ENCODE measurements at places on chromosomes 3 and 15.

- no peak for DNase-seq
Observed at GRCh38 chr3:33751336-33751735, 33.3 kb upstream of the CLASP2 start.

DNA sequence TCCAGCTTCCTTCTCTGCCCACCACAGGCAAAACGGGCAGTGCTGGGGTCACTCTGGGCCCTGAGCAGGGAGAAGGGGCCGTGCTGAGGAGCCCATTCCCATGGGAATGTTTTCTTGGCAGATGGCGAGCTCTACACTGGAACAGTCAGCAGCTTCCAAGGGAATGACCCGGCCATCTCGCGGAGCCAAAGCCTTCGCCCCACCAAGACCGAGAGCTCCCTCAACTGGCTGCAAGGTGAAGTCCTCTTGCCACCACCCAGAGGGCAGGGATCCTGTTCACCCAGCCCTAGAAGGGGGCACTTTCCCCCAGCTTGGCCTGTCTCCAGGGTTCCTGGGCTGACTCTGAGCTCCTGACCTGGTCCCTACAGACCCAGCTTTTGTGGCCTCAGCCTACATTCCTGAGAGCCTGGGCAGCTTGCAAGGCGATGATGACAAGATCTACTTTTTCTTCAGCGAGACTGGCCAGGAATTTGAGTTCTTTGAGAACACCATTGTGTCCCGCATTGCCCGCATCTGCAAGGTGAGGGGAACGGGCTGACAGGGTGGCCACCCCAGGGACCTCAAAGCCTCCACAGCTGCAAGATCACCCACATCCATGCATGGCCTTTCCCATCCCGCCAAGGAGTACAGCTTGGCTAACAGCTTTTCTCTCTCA, 12.4 kb downstream of the CIB1 start:
- DNase-seq = peak; percentile 68

- no peak for DNase-seq
Observed at GRCh38 chr3:187498211-187498724, 130.1 kb downstream of the RTP4 start.

DNA sequence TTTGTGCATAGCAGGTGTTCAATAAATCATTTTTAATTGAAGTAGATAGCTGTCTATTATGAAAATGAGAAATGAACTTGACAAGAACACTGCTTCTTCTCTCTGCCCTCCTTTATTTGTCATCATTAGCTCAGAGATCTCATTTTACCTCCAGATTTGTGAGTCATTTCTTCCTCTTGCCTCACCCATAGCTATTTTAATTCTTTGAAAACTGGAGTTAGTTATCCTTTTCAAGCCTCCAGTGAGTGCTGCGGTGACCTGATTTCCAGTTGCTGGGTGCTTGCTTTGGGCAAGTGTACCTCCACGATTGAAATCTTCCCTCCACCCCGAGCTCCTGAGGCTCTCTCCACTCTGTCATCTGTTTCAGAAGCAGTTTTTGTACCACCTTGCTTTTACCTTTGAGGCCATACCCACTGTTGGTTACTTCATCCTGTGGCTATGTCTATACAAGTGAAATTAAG, 114.6 kb downstream of the NFKBIZ start:
- DNase-seq = no peak

DNA sequence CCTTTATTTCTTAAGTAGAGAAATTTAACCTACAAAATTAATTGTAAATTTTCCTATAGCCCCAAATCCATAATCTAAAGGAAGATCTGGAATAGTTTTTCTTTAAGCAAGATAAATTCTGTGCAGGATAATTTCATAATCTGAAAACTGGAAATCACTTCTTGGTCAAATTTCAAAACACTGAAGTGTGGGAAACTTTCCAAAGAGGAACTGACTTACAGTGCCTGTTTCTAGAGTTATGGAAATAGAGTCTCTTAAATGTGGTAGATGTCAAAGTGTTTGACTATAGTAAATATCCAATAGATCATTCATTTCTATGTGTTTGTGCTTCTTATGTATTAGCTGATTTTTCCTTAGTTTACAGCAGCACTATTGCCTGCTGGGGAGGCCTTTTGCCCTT, 1.6 kb upstream of the P2RY13 start:
- no peak for DNase-seq

GRCh38 chr3:123877965-123878364, 6.2 kb downstream of the MYLK start:
- no peak for DNase-seq

DNA sequence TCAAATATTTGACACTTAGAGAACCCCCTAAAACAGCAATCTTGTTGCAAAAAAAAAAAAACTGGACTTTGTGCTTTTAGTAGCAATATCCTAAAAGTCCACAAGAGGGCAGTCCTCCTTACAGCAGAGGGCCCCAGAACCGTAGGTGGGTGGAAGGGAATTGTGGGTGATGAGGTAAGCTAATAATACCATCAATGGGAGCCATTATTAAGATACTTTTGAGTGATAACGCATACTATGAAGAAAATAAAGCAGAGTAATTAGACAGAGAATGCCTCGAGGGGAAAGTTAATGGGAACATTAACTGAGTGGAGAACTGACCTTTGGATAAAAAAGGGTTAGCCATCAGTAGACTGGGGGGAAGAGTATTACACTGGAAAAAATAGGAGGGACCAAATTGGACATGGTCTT, 229.9 kb downstream of the THRB start:
- no peak for DNase-seq

- no peak for DNase-seq
Observed at GRCh38 chr3:72405943-72406566, 442.2 kb downstream of the SHQ1 start.

DNA sequence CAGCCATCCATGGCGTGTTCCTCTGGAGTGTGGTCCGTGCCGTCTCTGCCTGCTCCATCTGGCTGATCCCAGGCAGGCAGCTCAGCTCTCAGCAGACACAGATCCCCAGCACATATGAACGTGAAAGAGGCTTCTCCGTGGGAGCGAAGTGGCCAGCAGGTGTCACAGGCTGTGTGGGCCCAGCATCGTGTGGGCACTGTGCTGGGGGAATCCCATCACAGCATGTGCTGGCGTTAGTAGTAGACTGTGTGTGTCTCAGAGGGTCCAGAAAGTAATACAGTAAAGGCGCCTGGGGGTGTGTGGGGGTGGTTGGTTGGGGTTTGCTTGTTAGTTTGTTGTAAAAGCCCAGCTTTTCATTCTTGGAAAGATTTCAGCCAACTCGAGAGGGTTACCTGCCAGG, 147.6 kb downstream of the IGF1R start:
- DNase-seq = no peak

GRCh38 chr3:1439395-1439794, 346.6 kb downstream of the CNTN6 start:
- no peak for DNase-seq

- DNase-seq = no peak
Observed at GRCh38 chr3:122555275-122556071, 8.6 kb downstream of the PARP9 start.

Data from activated CD8-positive, alpha-beta memory T cell treated with anti-CD3 and anti-CD28 coated beads, Interleukin-2, amount 50 U/mL, for 48 hours (primary cell).